ENCODE measurements at places on chromosomes 16 and 17.

DNA sequence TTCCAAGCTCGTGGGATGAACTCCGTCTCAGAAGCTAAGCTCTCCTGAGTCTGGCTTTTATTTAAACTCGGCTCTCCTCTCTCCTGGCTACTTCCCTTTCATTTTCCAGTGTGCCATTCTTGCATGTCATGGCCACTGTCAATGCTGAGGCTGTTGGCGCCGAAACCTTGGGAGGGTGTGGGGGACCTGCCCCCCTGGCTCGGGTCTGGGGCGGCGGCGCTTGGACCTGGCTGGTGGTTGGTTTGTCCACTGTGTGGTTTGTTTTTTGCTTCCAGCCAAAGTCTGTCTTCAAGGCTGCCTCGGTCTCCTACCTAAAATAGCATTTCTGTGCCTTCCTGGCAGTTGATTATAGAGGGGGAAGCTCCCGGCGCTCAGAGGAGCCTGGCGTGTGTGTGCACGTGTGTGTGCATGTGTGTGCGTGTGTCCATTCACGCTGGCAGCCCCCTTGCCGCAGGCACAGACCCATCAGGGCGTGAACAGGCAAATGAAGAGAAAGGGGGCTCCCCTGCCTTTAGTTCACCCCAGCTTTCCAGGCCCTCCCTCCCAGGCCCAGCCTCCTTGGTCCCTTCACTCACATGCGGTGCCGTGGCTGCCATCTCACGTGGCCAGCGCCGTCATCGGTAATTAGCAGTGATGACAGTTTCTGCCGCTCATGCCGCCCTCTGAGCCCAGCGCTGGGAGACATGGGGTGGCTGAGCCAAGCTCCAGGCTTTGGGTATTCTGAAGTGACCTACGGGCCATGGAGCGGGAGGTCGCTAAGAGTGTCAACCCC lies 179.9 kb downstream of the SEC14L1 start:
- peak; percentile 70 for DNase-seq

DNA sequence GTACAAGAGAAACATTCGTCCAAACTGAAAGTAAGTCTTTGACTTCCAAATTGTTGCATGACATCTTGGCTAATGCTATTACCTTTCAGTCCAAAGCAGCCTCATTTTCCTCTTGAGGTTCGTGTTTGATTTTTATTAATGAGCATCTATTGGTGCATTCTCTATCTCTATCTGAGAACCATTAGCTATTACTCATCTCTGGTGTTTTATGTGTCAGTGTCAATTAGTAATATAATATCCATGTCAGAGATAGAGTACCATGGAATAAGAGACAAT lies 388.1 kb upstream of the GOT2 start:
- no peak for DNase-seq

DNA sequence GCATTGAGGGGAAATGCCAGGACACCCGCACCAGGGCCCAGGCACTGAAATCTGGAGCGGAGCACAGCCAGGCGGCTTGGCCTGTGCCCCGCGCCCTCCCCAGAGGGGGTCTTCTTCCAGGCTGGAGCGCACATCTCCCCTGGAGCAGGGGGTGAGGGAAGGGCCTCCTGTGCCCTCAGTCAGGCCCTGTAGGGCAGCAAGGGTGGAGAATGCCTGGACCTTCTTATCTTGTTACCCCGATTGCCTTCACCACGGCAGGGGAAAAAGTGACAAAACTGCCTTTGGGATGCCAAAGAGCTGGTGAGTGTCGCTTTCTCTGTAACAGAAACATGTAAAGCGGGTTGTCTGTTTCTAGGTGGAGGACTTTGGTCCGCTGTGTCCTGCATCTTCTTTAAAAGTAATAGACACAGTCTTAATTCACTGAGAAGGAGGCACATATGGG lies 48.3 kb upstream of the BAHCC1 start:
- no peak for DNase-seq

- DNase-seq = no peak
These were observed 61.2 kb downstream of the TMEM186 start for GRCh38 chr16:8736123-8736668.

Data from chondrocyte (in vitro differentiated cells).